Activated T-helper 17 cell treated with anti-CD3 and anti-CD28 coated beads, Interleukin-2, amount 50 U/mL, for 72 hours (primary cell): ENCODE measurements at places on chromosomes 5 and 9. TPM values are rescaled to one million over a fixed set of nuclear protein-coding genes. Genes with fewer than 3 reads are reported as not detected.

OR1Q1 gene
- not detected for total RNA-seq

KCNN2 gene
- not detected for total RNA-seq

BRD3OS gene
- 8.5 TPM for total RNA-seq

TOR1B gene
- total RNA-seq, result 26.6 TPM

PNPLA7 gene
- total RNA-seq, result 5.1 TPM

IL5 gene
- not detected for total RNA-seq

TRPM3 gene
- total RNA-seq, result not detected

SPINK13 gene
- total RNA-seq, result not detected

RGMB gene
- total RNA-seq, result 4.1 TPM

RASEF gene
- total RNA-seq, result not detected

DNA sequence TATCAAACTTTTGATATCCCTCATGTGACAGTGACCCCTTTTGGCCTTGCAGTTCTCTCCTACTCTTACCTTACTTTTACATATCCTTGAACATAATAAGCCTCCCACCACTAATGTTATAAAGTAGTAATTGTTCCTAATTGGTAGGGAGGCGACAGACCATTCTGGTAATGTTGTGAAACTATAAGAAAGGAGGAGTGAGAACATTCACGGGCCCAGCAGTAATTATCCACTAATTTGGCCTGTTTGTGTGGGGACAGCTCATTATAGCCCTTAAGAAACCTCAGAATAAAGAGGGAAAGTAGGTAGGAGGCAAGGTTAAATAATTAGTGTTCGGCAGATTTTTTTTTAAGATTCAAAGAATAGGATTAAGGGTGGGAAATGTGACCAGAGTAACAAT, 1046.5 kb upstream of the ARRDC3 start:
- ATAC-seq, result no peak

DNA sequence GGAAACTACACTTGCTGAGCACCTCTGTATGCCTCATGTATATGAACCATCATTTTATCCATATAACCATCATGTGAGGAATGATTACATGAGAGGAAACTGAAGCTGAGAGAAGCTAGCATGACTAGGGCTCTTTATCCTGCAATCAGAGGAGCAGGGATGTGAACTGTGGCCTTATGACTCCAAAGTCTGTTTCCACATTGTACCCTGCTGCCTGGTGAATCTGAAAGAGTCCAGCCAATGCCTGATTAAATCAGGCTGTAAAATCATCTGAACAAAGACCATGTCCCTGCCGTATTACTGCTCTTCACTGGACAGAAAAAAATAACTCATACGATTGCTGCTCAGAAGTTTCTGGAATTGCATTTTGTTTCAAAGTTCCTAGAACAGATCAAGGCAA, 67.0 kb downstream of the LPAR1 start:
- no peak for ATAC-seq

- peak; percentile 49 for ATAC-seq
Observed at GRCh38 chr9:109101202-109101595, 18.5 kb downstream of the TMEM245 start.

DNA sequence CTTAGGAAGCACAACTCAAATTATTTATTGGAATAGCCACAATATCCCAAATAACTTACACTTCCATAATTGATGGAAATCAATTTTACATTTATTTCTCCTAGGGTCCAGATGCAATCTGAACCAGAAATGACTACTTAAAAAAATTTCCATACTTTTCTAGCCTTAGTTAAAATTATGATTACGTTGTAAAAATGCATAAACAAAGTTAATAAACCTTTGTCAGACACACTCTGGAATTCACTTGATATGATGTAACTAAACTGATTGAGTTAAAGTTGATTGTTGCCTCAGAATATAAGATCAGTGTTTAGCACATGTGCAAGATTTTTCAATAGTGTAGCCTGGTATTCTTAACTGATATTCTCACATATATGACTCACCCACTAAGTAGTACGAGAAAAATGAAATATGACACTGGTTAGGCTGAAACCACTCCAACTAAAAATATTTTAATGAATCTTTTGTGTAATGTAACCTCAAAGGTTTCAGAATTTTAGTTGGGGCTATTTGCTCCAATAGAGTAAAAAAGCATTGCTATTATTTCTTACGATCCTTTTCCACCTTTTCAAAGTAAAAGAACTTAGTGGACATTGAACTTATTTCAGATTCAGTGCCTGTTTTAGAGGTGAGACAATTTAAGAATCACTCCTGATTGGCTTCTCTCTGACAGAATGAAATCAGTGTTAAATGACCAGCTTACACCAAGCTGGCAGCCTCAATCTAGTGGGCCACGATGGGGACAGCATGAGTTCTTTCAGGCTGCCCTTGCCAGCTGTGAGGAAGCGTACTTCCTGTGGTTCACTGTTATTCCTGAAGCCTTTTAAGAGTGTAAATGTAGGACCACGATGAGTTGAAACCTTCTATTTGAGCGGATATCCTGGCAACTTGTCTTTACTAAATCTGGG, 277.2 kb upstream of the CDH9 start:
- ATAC-seq, result no peak

- no peak for ATAC-seq
Observed at GRCh38 chr5:75664979-75665378, 52.3 kb downstream of the POC5 start.

- ATAC-seq, result peak; percentile 96
Observed at GRCh38 chr5:149357370-149358293, at the start of gene PCYOX1L. TSS of gene PCYOX1L (plus strand) at chr5:149358046. CDS start at chr5:149358069, 23 bp downstream.

DNA sequence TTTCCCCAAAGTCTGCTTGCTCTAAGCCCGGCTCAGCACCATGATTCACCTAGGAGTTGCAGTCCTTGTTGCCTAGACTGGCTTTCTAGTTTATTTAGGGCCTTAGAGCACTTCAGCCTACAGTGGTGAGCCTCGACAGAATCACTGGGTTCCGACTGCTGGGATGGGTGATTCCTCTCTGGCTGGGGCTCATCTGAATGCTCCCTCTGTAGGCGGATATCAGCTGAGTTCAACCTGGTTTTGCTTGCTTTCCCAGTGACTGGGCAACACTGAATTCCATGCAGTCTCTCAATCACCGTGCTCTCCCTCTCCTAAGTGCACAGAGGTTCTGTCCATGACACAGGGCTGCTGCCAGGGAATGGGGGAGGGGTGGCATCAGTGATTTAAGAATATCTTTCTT, 54.1 kb downstream of the OSMR start:
- no peak for ATAC-seq

DNA sequence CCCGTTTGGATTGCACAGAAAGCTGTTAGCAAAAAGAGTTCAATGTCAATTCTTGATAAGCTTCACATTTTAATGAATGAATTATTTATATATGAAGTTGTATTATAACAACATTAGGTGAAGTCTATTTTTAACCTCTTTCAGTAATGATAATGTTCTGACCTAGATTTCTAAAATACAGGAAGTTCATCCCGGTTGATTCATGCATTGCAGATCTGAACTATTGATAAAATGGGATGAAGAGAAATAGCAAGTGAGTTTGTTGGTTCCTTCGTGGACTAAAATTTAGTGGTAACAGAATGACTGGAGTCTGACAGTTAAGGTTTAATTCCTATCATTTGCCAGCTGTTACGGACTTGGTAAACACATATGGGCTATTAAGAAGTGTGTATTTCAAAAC, 180.5 kb downstream of the PCSK1 start:
- no peak for ATAC-seq

DNA sequence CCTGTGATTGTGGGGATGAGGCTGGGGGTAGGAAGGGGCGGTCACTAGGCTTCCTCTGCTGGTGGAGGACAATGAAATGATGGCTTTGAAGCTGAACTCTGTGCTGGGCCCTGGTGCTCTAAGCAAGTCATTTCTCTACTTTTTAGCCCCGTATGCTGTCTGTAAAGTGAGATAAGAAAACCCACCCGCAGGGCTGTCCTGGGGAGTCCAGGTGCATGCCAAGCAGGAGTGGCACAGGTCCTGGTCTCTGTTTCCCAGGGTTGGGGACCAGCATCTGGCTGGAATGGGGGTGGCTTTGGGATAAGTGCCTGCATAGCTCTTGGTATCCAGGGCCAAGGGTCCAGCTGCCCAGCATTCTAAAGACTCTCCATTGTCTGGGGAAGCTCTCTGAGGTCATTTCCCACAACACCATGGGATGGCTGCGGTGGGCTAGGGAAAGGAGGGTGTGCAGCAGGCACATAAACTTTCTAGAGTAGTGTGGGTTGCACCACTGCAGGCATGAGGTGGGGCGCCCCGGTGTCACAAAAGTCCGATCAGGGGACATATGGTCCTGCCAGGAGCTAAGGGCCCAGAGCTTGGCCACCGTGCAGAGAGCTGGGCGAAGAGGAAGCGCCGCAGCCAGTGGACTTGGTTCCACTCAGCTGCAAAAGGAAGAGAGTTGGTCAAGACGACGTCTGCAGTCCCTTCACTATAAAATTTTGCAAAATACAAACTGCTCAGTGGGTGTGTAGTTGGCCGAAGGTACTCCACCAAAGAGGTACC, 25.6 kb upstream of the GTF3C5 start:
- ATAC-seq, result no peak

GRCh38 chr9:83065233-83065632, 2.3 kb upstream of the RASEF start:
- no peak for ATAC-seq

- no peak for ATAC-seq
Observed at GRCh38 chr5:5533927-5534326, 111.5 kb downstream of the ICE1 start.

DNA sequence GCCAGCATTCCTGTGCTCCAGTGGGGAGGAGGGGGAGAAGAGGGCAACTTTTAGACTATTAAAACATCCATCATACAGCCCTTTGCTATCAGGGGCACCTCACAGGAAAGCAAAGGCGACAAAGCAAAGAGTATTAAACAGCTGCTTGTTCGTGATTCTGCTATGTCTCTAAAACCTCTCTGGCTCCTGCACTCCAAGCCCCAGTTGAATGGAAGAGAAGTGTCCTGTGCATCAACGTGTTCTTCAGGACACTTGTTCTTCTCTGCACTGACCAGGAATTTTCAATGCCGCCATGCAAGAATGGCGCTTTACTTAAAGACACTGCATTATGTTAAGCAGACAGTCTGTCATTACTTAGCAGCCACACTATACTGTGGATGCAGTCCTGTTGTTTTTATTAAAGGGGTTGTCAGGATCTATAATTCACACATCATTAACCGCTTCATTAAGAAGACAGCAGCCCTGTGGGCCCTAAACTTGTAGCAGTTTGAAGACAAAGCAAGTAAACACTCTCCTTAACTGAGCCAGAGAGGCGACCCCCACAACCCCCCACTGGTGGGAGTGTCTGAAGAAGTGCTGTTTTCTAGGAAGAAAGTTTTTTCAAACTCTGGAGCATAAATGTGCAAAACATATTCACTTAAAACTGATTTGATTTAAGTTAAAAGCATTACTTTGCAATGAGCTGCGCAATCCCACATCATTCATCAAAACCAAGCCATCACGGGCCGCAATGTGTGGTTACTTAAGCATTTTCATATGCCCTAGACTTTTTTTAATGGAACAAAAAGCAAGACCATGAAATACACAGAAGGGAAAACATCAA, 164.5 kb downstream of the ZNF608 start:
- ATAC-seq, result no peak

DNA sequence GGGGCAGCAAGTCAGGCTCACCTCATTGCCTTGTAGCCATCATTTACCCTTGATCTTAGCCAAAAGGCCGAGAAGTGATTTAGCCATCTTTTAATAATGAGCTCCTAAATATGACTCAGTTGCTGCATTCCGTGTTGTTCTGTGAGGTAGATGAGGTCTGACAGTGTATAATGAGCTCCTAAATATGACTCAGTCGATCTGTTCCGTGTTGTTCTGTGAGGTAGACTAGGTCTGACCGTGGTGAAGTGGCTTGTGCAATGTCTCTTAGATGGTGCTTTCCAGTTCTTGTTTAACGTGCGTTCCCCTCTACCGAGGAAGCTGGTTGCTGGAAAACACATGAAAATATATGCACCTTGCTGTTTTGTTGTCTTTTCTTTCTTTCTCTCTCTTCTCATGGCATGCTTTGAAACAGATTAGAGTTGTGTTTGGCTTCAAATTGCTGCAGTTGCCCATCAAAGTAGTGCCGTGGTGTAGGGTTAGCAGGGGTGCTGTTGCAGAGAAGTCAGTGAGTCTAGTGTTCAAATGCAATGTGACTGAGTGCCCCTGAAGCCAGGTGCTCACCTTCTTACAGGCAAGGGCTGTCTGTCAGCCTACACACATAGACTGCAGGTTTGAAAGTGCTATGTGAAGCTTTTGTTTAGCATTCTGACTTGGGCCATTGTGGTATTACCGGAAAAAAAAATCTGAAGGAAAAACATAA, 118.6 kb downstream of the KDM4C start:
- peak; percentile 44 for ATAC-seq

GRCh38 chr5:429453-430188, 13.4 kb upstream of the EXOC3 start:
- no peak for ATAC-seq

DNA sequence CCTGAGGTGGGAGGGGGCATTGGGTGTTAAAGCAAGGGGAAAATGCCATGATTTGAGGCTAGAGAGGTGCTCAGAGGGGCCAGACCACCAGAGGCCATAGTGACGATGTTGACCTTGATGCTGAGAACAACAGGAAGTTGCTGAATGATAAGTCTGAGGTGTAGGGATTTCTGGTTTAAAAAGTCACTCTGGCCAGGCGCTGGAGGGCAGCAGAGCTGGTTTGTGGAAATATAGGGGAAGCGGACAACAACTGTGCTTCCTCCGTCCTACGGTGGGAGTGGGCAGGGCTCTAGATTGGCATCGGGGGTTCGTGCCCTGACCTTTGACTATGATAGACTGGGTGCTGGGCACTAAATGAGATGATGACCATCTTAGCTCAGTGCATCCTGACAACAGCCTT, 44.7 kb downstream of the STOM start:
- no peak for ATAC-seq

GRCh38 chr9:133951265-133951664, 40.9 kb downstream of the VAV2 start:
- no peak for ATAC-seq

- ATAC-seq, result no peak
Observed at GRCh38 chr5:128213340-128213739, 129.8 kb downstream of the SLC12A2 start.

DNA sequence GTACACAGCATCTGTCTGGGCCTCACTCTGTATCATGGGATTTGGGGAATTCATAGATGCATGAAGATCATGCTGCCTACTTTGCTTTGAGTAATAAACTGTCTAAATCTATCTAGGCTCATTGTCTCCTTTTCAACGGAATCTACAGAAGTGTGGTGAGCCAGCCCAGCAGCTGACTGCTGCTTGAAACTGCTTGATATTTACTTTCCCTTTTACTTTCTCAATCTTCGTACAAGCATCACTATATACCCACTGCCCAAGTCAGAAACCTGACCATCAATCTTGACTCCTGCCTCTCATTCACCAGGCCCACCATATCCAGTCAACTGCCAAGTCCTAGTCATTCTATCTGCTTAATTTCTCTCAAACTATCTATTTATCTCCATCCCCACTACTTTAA, 142.9 kb downstream of the NR2F1-AS1 start:
- no peak for ATAC-seq
